ENCODE measurements at places on chromosomes 12 and 14.

DNA sequence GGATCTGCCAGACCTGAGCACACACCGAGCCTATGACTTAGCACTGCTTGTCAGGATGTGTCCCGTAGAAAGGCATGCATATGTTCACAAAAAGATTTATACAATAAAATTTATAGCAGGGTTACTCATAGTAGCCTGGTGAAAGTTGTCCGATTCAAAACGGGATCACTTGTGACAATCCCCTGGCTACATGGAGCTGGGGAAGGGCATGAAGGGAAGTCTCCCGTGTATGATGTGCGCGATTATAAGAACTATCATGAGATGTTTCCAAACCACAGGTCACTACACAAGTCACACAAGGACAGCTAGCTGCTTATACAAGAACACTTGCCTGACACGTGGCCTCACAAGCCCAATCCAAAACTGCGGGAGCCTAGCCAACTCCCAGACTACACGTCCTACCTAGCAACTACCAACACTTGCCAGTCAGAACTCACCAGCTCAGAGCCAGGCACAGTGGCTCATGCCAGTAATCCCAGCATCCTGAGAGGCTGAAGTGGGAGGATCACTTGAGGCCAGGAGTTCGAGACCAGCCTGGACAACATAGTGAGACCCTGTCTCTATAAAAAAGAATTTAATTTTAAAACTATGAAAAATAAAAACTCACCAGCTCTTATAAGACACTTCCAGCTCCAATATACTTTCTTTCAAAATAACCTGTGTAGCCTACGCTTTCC, 7.5 kb upstream of the CDCA4 start:
- DNase-seq = no peak

DNA sequence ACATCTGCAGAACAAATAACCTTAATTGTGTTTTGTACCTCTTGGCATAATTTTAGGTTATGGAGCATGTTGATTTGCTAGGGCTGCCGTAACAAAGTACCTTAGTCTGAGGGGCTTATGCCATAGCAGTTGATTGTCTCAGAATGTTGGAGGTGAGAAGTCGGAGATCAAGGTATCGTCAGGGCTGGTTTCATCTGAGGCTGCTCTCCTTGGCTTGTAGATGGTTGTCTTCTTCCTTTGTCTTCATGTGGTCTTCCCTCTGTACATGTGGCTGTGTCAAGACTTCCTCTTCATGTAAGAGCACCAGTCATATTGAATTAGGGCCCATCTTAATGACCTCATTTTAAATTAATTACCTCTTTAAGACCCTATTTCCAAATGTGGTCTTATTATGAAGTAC, 64.4 kb upstream of the PTHLH start:
- DNase-seq = no peak

DNA sequence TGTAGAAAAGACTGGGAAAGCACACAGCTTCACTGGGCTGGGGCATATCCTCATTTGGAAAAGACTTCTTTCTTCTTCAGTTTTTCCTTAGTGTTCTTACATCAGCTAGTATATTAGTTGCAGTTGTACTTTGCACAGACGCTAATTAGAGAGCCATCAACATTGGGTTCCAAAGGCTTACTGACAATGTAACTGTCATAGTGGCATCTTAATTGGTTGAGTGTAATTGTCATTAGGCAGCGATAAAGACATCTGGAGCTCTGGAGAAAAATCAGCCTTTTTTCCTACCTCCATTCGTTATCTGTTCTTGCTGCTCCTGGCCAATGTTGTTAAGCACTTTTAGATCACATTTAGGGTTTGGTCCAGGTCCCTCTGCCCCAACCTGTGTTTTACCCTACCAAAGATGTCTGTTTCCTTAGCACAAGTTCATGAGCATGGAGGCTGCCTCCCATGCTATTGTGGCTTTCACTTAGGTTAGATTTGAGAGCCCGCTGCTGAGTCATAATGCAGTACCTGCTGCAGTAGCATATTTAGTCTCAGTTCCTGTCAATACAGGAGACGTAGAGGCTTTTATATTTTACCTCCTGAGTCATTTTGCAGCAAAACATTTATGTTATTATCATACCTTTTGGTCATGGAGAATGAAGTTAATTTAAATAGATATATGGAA, 49.2 kb downstream of the FBXW8 start:
- no peak for DNase-seq

- peak; percentile 5 for DNase-seq
Measured at GRCh38 chr14:56855891-56856461, 45.7 kb upstream of the OTX2 start.

- DNase-seq = no peak
Measured at GRCh38 chr12:69758105-69758504, 19.4 kb downstream of the RAB3IP start.

- DNase-seq = no peak
Measured at GRCh38 chr12:130460611-130461446, 123.1 kb downstream of the PIWIL1 start.

DNA sequence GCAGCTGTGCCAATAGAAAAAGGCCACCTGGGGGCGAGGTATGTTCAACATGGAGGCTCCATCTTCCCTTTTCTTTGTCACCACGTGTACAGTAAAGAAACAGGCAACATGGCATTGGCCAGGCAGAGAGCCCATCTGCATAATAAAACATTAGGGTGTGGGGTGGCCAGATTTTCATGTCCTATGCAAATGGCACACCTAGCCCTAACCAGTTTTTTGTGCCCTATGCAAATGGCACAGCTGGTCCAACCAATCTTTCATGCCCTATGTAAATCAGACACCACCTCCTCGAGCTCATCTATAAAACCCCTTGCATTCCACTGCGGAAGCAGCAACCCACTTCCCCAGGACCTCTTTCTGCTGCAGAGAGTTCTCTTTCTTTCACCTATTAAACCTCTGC, 149.1 kb upstream of the RGS6 start:
- DNase-seq = no peak

GRCh38 chr14:96727073-96727472, 70.1 kb upstream of the VRK1 start:
- DNase-seq = no peak

DNA sequence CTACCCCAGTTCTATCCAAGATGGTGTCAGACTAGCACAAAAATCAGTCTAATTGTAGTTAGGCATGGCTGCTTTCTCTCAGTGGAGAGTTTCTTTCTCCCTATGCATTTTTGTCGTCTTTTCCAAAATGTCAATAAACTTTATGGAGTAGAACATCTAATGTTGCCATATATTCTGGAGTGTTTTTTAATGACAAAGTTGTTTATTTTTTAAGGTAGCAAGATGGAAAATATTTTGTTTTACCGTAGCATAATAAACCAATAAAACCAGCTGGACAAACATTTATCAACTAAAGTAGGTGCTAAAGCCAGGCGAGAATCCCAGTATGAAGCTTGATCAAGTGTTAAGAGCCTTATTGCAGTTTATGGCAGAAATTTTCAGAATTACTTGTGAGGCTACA, 146.3 kb downstream of the TMTC2 start:
- DNase-seq = no peak

GRCh38 chr12:1993341-1993740, 10.9 kb downstream of the DCP1B start:
- no peak for DNase-seq

DNA sequence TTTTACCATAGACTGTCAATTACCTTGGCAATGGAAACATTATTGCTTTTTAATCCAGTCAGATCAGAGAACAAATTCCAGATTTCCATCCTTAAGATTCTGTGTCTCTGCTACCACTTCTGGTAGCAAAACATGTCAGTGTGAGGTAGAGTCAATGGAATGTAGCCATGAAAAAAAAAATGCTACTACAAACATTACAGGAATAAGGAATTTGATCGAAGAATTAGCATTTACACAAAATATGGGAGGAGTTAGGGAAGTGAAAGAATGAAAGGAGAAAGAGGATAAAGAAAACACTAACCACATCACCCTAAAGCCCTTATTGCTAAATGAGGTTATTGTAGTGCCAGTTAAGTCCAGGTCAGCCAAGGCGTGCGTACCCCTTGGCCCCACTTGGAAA, 9.2 kb downstream of the MED21 start:
- no peak for DNase-seq

DNA sequence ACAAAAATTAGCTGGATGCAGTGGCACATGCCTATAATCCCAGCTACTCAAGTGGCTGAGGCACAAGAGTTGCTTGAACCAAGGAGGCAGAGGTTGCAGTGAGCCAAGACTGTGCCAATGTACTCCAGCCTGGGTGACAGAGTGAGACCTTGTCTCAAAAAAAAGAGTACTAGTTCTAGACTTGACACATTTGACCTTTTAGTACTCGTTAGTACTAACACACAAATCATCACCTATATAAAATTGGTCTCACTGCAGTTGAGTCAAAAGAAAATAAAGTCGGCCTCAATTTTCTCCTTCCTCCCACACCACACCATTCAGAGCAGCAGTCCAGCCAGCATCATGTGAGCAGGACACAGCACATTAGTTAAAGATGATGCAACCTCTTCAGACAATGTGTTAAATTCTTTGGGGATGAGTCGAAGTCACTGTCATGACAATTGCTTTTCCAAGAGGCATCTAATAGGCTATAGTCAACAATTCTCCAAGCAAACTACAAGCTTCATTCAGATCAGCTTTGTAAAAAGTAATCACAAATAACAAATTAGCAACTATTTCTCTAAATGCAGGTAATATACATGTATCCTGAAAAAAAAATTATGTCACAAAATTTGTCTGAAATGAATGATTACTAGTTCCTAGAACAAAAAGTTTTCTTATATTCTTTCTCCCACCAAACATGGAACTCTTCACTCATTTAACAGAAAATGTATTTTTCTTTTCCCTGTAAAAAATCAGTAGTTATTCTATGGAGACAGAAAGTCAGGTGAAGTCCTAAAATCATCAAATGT, 55.6 kb downstream of the CLIP1 start:
- peak; percentile 24 for DNase-seq

DNA sequence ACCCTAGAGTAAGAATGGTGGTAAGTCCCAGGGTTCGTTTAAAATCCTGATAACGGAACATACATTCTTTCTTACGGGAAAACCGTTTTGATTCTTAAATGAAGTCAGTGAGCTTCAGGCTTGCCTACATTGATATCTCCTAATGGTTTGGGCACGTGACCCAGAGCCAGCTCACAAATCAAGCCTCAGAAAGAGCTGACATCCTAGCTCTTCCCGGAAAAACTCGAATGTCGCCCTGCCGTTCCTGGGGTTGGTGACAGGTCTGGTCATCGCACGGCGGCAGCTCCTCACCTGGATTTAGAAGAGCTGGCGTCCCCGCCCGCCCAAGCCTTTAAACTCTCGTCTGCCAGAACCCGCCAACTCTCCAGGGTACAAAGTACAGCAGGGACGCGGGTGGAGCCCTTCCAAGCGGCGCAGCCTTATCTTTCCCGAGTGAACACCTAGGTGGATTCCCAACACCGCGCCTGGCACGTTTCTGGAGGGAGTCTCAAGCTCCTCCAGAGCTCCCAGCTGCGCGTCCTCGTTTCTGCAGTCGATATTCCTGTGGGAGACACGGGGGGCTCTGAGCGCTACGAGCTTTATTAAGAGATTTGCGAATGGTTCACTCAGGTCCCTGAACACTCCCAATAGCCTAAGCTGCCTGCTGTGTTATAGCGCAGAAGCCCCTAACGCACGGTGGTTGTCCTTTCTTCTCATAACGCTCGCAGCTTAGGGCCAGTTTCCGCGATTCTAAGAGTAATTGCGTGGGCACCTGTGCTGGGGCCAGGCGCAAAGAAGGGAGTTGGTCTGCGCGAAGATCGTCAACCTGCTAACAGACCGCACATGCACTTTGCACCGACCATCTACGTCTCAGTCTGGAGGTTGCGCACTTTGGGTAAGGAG, at the start of gene SSTR1:
Gene SSTR1 (plus strand): TSS at position 169 of the 882 bp plus-strand sequence. CDS start 1,486 bp downstream, outside the sequence.
- DNase-seq = no peak

DNA sequence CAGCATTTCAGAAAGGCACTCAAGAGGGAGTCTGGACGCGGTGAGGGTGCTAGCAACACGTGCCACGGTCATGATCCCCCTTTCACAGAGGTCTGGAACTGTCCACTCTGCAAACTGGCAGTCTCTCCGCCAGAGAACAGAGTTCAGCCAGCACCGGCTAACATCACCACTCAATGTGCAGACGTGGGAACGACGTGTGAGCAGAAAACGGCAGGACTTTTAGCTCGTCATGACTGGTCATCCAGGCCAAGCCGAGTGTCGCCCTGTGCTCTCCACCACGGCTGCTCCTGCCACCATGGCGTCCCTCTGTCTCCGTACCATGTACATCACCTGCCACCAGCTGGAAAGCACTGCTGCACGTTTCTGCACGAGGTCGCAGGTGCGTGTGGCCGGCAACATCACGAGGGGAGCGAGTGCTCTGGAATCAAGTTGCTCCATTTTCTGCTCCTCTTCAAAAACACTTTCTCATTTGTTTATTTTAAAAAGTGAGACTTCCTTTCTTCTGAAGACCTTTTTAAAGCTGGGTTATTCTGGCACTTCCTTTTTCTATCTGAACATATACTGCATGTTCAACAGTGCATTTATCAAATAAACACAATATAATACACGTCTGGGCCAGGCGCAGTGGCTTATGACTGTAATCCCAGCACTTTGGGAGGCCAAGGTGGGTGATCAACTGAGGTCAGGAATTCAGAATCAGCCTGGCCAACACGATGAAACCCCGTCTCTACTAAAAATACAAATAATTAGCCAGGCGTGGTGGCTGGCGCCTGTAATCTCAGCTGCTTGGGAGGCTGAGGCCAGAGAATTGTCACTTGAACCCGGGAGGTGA, 28.0 kb downstream of the SLC15A4 start:
- DNase-seq = no peak

- no peak for DNase-seq
Measured at GRCh38 chr12:89386138-89386537, 33.8 kb upstream of the DUSP6 start.

DNA sequence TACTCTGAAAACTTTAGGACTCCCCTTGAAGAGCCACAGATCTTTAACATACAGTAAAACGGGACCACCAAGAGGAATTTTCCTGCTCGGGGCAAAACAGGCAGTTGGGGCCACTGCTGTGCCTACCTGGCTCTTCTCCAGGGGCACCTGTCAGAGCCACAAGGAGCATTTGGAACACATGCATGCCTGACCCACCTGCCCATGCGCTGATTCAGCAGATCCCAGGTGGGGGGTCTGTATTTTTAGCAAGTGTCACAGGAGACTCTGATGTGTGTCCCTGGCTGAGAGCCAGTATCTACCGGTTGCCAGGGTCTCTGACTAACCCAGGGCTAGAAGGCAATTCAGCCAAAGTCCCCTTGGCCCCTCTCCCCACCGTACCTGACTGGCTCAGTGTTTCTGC, 6.5 kb downstream of the CTDSP2 start:
- DNase-seq = no peak

GRCh38 chr14:59565087-59565486, 11.5 kb downstream of the CCDC175 start:
- no peak for DNase-seq

- DNase-seq = no peak
Measured at GRCh38 chr12:119176267-119177055, 2.3 kb upstream of the HSPB8 start.
